ENCODE measurements at places on chromosomes 16 and 17. TPM values are rescaled to one million over a fixed set of nuclear protein-coding genes. Genes with fewer than 3 reads are reported as not detected.

Gene KRTAP16-1
- total RNA-seq: 1.1 TPM

Gene DPEP3
- 0.63 TPM for total RNA-seq

Gene PAQR4
- total RNA-seq: 0.39 TPM

Gene CHST6
- total RNA-seq: not detected

Gene KRT27
- not detected for total RNA-seq

DNA sequence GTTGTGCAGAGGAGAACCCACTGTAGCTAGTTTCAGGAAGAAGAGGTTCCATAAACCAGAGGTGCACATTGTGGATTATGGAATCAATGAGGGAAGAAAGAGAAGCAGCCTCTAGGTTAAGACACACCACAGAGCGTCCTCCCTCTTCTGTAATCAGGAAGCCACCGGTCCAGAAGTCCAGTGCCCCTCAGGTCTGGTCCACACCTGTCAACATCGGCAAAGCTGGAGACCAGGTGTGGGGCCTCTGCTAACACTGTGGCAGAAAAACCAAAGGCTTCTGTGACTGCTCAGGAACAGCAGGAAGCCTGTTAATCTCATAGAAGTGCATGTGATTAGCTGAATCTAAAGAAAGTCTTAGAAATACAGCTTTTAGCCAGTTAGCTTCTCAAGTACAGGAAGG is 23.3 kb downstream of the LIMD2 start:
- peaks cover 65% of the 10 kb centered on the region for H3K36me3 ChIP-seq
- no peak overlapping the region for H3K4me3 ChIP-seq
- H3K27ac ChIP-seq: no peak overlapping the region
- DNase-seq: no peak
- H3K27me3 ChIP-seq: no peaks in the 10 kb centered on the region

- H3K4me1 ChIP-seq: peaks cover 6% of the 10 kb centered on the region
- H3K27me3 ChIP-seq: no peaks in the 10 kb centered on the region
- DNase-seq: peak; percentile 55
- H3K36me3 ChIP-seq: no peaks in the 10 kb centered on the region
Observed at GRCh38 chr17:72985882-72986720, 106.4 kb downstream of the SLC39A11 start.

DNA sequence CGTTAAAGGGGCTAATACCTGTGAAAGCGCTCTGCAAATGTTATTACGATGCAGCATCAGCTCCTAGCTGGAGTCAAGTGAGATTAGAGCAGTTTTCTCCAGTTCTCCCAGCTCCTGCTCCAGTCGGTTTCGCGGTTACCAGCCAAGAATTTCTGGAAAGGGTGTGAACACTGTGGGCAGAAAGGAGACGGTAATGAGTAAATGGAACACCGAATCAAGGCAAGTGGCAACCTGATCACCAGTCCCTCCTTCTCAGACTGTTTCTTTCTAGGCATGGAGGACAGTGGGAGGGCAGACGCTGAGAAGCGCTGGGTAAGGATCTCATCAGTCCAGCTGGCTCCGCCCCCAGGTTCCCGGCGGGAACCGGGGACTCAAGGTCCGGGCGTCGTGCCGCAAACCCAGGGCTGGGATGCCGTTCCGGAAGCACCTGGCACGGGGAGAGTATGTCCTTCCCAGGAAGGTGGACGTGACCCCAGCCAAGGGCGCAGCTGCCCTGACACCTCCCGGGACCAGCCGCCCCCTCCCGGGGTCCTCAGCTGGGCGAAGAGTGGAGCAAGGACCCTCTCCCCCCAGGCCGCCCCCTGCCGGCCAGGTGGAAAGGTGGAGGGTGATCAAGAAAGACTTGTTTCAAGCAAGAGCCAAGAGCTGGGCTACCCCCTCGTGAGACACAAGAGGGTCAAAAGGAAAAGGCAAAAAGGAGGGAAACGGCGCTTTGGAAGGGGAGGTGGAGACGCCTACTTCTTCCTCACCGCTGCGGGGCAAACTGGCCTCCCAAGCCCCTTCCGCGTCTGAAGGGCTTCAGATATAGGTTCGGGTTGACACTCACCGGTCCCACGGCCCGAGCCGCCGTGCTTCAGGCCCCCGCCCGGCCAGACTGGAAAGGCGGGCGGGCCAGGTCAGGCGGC is 481 bp downstream of the MYO19 start:
- H3K36me3 ChIP-seq: peaks cover 17% of the 10 kb centered on the region
- H3K27me3 ChIP-seq: no peaks in the 10 kb centered on the region
- H3K4me3 ChIP-seq: peak overlapping the region; percentile 95
- peak; percentile 40 for DNase-seq

DNA sequence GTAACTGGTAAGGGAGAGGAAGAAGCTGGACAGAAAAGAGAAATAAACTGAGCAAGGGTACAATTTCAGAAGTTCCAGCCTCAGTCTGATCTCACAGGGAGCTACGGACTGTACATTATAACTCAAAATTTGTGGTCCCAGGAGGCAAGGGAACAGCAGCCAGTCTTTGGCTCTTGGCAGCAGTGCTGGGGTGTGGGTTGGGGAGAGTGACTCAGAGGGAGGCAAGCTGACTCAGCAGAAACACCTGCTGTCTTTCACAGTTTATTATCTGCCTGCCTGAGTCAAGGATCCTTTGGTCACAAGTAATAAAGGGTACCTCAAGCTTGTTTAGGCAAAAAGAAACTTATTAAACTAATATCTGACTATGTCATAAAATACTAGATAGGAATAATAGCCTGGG is 73.5 kb upstream of the KIF2B start:
- DNase-seq: no peak
- no peaks in the 10 kb centered on the region for H3K36me3 ChIP-seq
- H3K4me3 ChIP-seq: no peak overlapping the region
- no peaks in the 10 kb centered on the region for H3K4me1 ChIP-seq

- H3K36me3 ChIP-seq: no peaks in the 10 kb centered on the region
- H3K4me3 ChIP-seq: no peak overlapping the region
Observed at GRCh38 chr17:78151514-78152008, 5.4 kb downstream of the C17orf99 start.

DNA sequence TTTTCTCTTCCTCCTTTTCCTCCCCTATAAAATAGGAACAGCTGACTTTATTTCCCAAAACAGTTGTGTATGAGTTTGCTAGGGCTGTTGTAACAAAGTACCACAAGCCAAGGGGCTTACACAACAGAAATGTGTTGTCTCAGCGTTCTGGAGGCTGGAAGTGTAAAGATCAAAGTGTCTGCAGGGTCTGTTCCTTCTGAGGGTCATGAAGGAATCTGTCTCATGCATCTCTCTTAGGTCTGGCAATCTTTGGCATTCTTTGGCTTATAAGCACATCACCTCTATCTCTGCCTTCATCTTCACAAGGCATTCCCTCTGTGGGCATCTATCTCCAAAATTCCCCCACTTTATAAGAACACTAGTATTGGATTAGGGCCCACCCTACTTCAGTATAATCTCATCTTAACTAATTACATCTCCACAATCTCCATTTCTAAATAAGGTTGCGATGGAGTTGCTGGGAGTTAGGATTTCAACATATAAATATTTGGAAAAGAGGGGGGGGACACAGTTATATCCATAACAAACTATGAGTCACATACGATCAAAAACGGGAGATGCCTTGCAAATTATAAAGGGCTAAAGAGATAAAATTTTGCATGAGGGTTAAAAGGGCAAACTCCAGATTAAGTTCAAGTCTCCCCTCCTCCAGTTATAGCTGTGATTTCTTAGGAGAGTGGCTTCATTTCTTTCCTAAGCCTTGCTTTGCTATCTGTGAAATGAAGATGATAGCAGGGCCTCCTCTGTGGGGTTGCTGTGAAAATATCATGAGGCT is 109.7 kb downstream of the VAT1L start:
- no peak overlapping the region for H3K4me3 ChIP-seq
- H3K27me3 ChIP-seq: peaks cover 3% of the 10 kb centered on the region
- no peak overlapping the region for H3K27ac ChIP-seq
- no peak for DNase-seq

- H3K36me3 ChIP-seq: no peaks in the 10 kb centered on the region
Observed at GRCh38 chr17:37761961-37762360, 17.1 kb upstream of the HNF1B start.

DNA sequence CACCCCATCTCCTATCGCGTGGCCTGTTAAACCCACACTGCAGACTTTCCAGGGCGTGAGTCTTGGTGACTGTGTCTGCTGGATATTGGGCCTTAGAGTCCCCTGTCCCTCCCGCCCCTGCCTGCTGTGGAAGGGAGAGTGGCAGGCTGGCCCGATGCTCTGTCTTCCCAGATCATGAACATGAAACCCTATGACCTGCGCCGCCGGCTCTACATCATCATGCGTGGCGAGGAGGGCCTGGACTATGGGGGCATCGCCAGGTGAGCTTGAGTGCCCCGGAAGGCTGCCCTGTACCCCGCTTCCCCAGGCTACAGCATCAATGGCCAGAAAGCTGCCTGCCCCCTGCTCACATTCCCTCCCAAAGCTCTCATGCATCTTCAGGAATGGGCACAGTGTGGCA is 19.5 kb upstream of the CLEC18A start:
- peaks cover 68% of the 10 kb centered on the region for H3K36me3 ChIP-seq
- H3K27ac ChIP-seq: no peak overlapping the region
- no peaks in the 10 kb centered on the region for H3K4me1 ChIP-seq
- no peaks in the 10 kb centered on the region for H3K27me3 ChIP-seq
- DNase-seq: no peak

DNA sequence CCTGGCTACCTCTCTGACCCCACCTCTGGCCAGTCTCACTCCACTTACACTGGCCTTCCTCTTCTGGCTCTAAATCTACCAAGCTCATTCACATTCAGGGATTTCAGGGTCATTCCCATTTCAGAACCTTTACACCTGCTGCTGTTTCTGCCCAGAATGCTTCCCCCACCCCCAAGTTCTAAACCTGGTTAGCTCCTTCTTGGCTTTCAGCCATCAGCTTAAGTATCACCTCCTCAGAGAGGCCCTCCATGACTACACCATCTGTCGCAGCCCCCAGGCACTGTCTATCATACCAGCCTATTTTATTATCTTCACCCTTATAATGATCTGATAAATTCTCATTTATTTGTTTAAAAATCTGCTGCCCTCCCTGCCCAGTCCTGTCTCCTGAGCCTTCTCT is 23.3 kb upstream of the NGFR start:
- peaks cover 64% of the 10 kb centered on the region for H3K27me3 ChIP-seq
- peaks cover 11% of the 10 kb centered on the region for H3K4me1 ChIP-seq
- no peaks in the 10 kb centered on the region for H3K36me3 ChIP-seq
- DNase-seq: no peak
- H3K4me3 ChIP-seq: no peak overlapping the region

DNA sequence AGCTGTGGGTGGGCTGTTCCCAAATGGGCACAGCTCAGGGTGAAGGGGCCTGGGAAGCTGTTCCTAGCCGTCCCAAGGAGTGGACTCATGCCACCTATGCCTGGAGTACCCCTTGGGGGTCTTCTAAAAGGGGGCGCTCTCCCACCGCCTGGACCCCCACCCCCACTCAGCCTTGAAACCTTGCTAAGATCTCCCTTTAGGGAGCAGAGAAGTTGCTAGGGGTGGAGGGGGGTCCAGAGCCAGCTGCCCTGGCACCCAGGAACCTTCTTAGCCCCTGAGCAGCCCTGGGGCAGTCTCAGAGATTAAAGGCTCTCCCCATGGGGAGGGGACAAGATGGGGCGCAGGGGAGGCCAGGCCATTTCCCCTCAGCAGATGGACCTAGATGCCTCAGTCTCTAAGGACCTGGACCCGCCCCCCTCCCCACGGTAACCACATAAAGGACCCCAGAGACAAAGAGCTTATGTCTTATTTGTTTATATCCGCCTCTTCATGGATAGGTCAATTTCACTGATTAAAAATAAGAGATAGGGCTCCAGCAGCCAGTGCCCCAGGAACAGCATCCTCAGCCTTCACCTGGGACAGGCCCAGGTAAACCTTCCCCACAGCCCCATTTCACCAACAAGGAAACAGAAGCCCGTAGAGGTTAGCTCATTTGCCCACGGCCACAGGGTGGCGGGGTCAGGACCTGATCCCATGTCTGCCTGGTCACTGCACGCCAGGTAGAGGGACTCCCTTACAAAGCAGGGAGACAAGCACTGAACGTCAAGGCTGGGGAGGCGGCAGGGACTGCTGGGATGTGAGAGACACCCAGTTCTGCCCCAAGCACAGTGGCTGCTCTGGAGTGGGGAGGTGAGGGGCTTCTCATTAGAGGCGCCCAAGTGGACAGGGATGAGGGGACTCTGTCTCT is 3.4 kb downstream of the MTSS2 start:
- DNase-seq: no peak
- no peaks in the 10 kb centered on the region for H3K36me3 ChIP-seq
- H3K4me3 ChIP-seq: no peak overlapping the region
- no peak overlapping the region for H3K27ac ChIP-seq
- peaks cover 10% of the 10 kb centered on the region for H3K4me1 ChIP-seq
- peaks cover 31% of the 10 kb centered on the region for H3K27me3 ChIP-seq

- DNase-seq: no peak
- no peak overlapping the region for H3K27ac ChIP-seq
- no peak overlapping the region for H3K4me3 ChIP-seq
- no peaks in the 10 kb centered on the region for H3K36me3 ChIP-seq
- peaks cover 12% of the 10 kb centered on the region for H3K4me1 ChIP-seq
Observed at GRCh38 chr16:79767421-79768275, 167.1 kb upstream of the MAF start.

GRCh38 chr16:4795181-4795827 is at the start of gene SMIM22:
TSS of gene SMIM22 (plus strand) at chr16:4795369. CDS start at chr16:4795735, 366 bp downstream.
- peaks cover 9% of the 10 kb centered on the region for H3K36me3 ChIP-seq
- H3K27me3 ChIP-seq: no peaks in the 10 kb centered on the region
- H3K4me3 ChIP-seq: no peak within 1 kb of the TSS
- peaks cover 3% of the 10 kb centered on the region for H3K4me1 ChIP-seq
- no peak within 1 kb of the TSS for H3K27ac ChIP-seq

DNA sequence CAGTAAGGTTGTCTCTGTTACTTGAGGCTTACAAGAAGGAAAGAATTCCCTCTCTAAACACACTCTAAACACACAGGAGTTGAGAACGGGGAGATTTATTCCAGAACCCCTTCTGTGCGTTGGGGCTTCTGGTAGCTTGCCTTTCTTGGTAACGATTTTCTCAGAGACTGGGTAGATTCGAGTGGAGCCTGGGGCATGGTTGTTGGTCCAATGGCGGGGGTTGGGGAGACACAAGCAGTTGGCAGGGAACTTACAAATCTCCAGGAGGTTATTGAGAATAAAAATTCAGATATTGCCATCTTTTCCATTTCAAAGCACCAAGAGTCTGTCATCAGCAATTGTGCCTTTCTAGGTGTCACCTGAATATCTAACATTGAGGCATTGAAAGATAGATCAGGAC is 251.7 kb downstream of the CDH13 start:
- H3K4me3 ChIP-seq: no peak overlapping the region
- H3K36me3 ChIP-seq: no peaks in the 10 kb centered on the region
- DNase-seq: no peak
- no peak overlapping the region for H3K27ac ChIP-seq
- H3K4me1 ChIP-seq: no peaks in the 10 kb centered on the region

- H3K27ac ChIP-seq: no peak overlapping the region
- H3K4me1 ChIP-seq: no peaks in the 10 kb centered on the region
- H3K27me3 ChIP-seq: no peaks in the 10 kb centered on the region
- H3K36me3 ChIP-seq: no peaks in the 10 kb centered on the region
- H3K4me3 ChIP-seq: no peak overlapping the region
Observed at GRCh38 chr16:47480410-47480809, 19.3 kb downstream of the PHKB start.
